ENCODE measurements at places on chromosomes 2 and 18.

GRCh38 chr2:240672701-240673190 lies 9.9 kb downstream of the AQP12B start:
- no peak for DNase-seq

- peak; percentile 18 for DNase-seq
Measured at GRCh38 chr2:119827866-119828507, 68.3 kb downstream of the PTPN4 start.

DNA sequence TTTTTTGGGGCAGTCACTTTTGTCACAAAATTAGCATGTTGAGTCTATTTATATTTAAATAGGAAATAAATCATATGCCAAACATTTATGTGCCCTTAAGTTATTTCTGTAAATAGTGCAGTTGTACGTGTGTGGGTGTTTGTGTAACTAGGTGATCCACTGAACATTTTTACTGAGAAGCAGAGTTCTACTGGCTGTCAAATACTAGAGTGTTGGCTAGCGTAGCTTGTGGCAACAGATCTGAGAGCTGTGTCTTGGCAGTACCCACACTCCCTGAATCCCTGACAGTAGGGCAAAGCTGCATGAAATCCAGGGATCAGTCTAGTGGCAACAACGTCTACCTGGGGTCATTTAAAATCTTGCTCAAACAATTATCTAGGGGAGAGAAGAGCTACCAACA lies 273.1 kb upstream of the SLC8A1 start:
- DNase-seq: no peak

- DNase-seq: no peak
Measured at GRCh38 chr2:181955010-181955409, 30.6 kb upstream of the PPP1R1C start.

DNA sequence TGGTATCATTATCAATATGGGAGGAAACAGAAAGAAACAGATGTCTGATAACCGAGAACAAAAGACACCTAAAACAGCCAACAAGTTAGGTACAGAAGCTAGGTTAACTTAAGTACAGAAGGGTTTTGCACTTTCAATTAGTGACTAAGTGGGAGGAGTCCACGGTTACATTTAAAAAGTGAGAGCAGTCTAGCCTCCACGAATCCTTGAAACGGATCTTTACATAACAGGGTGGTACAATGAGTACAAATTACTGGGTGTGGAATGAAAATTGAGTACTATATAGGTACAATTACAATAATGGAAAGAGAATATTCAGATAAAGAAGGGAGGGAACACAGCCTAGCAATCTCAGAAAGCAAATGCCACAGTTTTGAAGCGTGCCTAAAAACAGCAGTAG lies 76.6 kb downstream of the TLK1 start:
- DNase-seq: no peak

- DNase-seq: no peak
Measured at GRCh38 chr2:216188559-216188850, 79.4 kb downstream of the XRCC5 start.

DNA sequence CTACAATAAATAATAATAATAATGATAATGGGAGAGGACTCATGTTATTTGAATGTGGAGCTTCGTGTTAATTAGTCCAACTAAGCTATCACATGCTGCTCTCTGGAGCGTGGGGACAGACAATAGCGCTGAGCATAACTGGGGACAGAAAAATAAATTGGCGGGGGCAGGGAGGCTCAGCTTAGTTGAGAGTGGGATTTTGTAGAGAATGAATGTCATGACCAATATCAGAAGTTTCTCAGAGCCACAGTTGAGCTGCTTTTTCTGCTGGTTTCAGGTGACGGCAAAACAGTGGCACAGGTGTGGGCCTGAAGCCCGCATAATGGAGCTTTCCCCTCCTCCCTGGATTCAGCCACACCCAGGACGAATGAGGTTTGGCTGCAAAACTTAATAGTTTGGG lies 111.1 kb upstream of the CAB39 start:
- DNase-seq: peak; percentile 39

GRCh38 chr18:49031511-49032188 lies 80.9 kb upstream of the SMAD7 start:
- no peak for DNase-seq

DNA sequence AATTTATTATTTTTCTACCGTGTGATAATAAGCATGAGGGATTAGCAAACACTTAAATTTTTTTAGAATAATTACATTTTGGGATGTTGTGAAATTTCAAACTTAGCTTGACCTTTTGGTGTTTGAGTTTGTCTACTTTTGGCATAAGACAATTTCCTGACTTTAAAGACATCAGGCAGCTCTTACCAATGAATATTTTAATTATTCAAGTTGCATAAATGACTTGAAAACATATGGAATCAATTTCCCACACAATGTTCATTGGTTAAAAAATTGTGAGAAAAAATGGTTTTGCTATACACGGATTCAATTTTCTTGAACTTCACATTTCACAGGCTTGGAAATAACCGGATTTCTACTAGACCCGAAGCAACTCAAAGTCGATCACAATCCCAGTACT lies 243.4 kb downstream of the IKZF2 start:
- no peak for DNase-seq

- peak; percentile 72 for DNase-seq
Measured at GRCh38 chr2:143259368-143259958, 130.2 kb downstream of the ARHGAP15 start.

- DNase-seq: no peak
Measured at GRCh38 chr2:57376985-57377384, 669.6 kb upstream of the VRK2 start.

DNA sequence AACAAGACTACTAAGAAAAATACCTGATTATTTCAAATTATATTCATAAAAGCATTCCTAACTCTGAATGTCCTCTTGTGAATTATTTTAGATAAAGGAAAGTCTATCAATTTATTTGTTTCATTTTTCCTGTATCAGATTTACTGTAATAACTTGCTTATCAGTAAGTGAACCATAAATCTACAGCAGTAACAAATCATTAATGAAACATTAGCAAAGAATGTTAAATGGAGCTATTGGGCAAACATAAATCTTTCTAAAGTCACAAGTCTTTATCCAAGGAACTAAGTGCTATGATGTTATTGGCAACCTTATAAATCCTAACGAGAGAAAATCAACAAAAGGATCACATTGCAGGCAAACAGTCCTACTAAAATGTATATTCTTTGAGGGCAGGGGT lies 897.1 kb upstream of the FSHR start:
- no peak for DNase-seq

DNA sequence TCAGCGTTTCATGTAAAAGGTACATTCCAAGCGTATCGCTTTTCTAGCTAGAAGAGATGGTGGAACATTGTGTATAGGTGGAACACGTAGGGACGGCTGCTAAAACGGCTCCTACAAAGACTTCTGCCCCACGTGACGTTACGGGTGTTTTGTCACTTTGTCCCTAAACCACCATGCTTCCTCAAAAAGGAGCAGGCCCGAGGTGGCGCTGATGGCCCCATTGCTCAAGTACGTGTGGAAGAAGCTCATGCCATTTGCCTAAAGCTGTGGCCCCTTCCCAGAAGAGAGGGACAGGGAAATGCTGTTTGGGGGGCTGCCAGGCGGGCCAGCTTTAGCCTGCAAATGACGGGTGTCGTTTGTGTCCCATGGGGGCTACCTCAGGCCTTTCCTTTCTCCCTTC lies 72.7 kb downstream of the TMEM247 start:
- no peak for DNase-seq

DNA sequence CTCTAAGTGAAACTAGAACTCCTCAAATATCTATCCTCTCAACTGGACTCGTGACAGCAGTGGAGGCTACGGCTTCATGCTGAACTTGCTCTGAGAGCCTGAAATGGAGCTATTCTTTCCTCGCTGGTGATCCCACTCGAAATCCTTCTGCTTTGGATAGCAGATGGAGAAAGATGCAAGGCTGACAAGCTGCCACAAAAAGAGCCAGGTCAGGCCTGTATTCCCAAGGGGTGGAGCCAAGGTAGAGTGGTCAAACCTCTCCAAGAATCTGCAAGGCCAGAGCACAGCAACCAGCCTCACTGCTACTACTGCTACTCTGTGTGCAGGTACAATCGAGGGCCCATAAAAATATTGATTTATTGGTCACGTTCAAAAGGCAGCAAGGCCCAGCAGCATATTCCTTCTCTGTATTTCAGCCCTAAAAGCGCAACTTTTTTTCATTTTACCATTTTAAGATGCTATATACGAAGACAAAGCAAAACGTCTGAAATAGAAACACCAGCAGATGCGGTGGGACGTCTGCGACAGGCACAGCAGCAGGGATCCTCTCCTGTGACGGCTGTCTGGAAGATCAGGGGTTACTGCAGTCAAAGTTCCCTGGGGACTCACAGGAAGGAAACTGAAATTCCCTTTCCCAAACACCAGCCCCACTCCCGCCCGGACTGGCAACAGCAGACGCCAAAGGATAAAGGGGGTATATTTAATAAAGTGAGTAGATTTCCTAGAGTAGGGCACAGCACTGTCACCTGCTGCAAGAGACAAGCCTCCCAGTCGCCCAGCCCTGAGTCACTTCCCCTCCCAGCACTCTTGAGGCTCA lies 2.4 kb downstream of the SPRED2 start:
- peak; percentile 25 for DNase-seq

- peak; percentile 86 for DNase-seq
Measured at GRCh38 chr18:61333746-61334490, 688 bp downstream of the CDH20 start.

DNA sequence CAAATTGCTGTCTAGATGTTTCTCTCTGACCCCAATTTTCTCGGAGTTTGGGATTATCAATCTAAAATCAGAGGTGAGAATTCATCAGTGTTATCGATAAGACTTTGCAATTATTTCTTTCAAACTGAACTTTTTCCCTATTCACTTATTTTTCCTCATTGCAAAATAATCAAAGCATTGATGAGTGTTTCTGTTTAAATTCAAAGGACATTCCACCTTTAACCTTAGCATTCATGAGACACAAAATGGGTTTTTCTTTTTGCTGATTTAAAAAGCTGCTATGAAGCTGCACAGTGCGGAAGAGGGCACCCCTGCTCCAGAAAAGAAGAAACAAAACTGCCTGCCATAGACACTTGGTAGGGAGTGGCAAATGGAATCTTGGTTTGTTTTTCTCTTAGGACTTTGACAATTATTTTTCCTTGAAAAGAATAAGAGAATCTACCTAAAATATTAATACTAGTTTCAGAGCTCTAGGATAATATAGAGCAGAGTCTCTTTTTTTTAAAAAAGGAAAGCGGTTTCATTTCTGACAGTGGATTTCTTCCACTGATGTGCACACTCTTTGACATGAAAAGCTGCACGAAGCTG lies 203.4 kb downstream of the TGIF1 start:
- DNase-seq: no peak

DNA sequence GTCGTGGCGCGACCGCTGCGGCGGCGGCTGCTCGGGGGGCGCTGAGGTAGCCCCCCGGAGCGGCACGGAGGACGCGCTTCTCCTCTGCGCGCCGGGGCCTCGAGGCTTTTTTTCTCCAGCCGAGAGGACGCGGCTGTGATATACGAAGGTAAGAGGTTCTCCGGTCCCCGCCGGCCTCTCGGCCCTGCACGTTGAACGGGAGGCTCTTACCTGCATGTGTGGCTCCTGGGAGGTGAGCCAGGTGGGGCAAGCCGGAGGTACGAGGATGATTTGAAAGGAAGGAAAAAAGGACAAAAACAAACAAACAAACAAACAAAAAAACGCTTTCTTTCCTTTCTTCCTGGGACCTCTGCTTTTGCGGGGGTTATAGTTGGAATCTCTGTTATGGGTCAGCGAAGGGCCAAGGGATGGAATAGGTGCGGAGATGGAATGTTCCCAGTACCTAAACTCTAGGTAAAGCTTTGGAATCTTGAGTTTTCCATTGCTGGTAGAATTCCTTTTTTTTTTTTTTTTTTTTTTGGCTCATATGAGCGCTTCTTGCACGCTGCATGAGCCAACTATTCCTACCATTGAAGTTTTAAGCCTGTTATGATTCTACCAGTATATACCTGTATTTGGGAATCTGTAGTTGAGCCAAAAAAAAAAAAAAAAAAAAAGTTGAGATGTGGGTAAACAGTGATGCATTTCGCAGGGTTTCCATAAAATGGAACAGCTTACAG lies 674 bp downstream of the PTPN4 start:
- no peak for DNase-seq

GRCh38 chr18:63410792-63411191 lies 11.5 kb downstream of the VPS4B start:
- no peak for DNase-seq

DNA sequence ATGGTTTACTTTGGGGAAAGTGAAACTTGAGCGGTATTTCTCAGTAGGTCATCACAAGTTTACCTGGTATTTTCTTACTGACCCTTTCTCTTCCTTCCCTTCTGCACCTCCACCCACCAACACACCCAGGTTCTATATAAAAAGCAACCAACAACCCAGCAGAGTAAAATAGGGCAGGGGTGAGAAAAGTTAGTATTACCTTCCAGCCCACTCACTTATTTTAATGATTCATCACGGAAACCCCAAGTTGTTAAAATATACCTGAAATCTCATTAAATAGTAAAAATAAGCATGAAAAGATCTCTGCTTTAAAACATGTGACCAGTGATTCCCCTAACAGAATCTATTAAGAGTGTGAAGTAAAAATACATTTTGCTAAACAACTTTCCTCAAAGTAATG lies 306.1 kb downstream of the ZEB2 start:
- DNase-seq: no peak

DNA sequence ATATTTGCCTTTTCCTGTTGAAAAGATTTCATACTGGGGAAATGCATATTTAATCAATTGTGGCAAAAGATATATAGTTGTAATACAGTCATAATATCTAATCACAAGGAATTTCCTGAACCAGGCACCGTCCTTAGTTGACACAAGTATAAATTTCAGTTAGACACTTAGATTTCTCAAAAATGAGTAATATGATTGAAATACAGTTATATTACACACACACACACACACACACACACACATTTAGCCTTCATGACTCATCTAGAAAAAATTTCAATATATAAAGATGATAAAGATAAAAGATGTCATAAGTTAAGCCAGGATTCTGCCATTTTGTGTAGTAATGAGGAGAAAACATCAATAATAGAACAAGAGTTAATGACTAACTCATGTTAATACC lies 258.4 kb upstream of the ZNF804A start:
- no peak for DNase-seq

- peak; percentile 29 for DNase-seq
Measured at GRCh38 chr2:19711470-19712372, 190.1 kb downstream of the TTC32 start.

- no peak for DNase-seq
Measured at GRCh38 chr2:31032475-31032874, 105.8 kb downstream of the GALNT14 start.

GRCh38 chr2:69298261-69298660 lies 88.8 kb downstream of the GFPT1 start:
- DNase-seq: no peak

Measured in retina (tissue), 1 donor.